Left lung (tissue), 14 donors: ENCODE measurements at places on chromosomes 2 and 18. TPM values are rescaled to one million over a fixed set of nuclear protein-coding genes. Genes with fewer than 3 reads are reported as not detected.

DNA sequence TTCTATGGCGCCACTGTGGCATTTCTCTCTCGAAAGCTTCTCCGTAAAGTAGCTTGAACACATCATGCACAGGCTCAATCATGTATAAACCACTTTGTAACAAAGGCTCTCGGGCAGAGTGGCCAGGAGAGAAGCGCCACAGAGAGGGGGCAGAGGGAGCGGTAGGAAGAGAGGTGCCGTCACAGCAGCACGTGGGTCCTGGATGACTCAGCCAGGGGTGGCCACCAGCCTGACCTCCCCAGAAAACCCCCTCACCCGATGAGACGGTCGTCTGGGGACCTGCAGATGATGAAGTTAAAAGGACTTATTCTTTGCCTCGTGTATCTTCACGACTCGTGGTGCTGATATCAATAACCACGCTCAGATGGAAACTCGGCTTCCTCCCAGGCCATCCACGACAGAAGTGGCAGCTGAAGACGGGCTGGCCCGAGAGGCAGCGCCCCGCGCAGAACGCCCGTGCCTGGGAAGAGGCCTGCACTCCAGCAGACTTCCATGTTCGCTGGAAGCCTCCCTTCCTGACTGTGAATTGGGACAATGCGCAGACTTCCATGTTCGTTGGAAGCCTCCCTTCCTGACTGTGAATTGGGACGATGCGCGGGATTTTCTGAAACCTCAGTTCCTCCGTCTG, 46.4 kb upstream of the MTCL1 start:
- DNase-seq: no peak

DNA sequence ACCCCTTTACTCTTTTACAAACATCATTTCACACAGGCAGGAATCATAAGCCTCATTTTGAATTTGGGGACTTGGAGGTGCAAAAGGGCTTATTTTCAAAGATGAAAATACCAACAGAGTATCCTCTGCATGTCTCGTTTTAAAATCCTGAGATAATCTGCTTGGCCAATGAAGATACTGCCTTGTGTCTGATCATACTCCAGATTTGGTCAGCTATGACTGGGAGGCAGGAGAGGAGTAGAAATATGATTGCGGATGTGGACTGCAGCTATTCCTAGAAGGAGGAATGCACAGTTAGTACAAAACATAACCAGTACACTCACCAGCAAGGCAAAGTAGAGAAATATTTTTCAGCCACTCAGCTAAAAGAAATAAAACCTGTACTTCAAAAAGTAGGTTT, 342.3 kb downstream of the RPRM start:
- DNase-seq: no peak

- DNase-seq: no peak
These were observed 9.4 kb upstream of the IL1RL1 start for GRCh38 chr2:102301867-102302362.

DNA sequence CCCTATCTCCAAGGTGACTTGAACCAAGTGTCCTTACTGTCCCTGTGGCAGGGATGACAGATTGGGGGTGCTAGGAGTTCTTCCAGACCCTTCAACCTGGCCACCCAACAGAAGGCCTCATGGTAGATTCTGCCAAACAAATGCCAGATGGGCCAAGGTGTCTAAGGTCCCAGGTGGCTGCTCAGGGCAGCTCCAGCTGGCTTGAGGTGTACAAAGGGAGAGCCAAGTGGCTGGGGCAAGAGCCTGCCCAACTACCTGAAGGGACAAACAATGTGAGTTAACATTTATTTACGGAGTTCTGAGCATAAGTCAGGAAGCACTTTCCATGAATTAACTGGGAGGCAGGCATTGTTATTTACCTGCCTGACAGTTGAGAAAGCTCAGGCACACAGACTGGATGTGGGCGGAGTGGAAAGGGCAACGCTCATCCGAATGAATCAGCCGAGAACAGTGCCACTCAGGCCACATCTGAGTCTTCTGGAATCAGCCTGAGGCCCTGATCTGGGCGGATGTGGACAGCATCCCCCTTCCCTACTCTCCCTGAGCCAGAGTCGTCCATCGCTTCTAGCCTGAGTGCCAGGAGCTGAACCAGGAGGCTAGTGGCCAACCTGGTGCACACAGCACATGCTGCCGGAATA, 4.4 kb upstream of the KCNIP3 start:
- no peak for DNase-seq

DNA sequence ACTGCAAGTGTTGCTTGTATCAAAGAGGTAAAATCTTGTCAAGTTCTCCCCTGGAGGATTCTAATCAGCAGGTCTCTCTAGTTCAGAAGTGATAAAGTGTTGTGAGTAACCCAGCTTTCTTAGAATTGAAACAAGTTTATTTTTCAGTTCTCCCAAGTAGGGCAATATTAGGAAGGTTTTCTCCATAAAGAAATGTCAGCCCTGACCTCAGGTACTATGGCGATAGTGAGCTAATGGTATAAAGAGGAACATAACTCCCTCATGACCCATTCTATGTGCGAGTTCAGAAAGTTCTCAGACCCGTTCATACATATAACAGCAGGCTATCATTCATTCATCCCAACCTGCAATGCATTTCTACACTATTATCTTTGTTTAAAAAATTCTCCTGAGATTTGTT, 421.1 kb upstream of the SETBP1 start:
- DNase-seq: no peak

- no peak for DNase-seq
These were observed 292.1 kb upstream of the KLHL29 start for GRCh38 chr2:23092831-23093230.

DNA sequence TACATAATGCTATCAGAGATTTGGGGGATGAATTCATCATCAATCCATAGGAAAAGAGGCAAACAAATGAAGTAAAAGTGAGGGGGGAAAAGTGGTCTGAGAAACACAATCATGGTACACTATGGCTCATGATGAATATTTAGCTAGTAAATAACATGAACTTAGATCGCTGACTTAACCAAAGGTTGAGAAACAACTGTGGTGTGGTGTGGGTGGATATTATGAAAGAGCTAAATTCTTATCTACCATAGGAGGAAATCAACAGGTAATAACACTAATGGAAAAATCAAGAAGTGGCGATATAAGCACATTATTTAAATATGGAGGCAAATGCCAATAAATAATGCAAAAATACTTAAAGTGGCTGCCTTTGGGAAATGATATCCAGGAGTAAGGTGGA, 12.2 kb upstream of the TPRKB start:
- DNase-seq: no peak

DNA sequence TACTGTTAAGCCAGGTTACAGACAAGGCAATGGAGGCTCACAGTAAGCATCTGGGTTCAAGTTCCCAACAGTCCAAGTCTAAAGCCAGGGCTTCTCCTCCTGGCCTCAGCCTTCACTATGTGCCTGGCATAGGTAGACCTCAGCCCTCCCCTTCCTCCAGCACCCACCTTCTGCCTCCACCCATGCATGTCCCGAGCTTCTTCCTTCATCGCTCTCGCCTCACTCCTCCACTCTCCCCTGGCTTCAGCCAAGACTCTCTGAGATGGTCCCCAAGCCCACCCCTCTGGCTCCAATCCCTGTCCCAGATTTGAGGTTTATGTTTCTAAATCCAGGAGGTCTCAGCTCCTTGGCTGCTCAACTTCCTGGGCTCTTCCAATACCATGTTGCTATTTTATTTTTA, 26.9 kb downstream of the CENPA start:
- no peak for DNase-seq

DNA sequence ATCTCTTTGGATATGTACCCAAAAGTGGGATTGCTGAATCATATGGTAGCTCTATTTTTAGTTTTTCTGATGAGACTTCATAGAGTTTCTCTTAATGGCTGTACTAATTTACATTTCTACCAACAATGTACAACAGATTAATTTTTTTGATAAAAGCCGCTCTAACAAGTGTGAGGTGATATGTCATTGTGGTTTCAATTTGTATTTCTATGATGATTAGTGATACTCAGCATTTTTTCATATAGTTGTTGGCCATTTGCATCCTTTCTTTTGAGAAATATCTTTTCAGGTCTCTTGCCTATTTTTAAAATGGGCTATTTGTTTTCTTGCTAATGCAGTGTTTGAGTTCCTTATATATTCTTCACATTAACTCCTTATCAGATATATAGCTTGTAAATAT, 4.3 kb downstream of the IL18RAP start:
- no peak for DNase-seq

- DNase-seq: no peak
These were observed 289.2 kb downstream of the SUCLG1 start for GRCh38 chr2:84169871-84170270.

DNA sequence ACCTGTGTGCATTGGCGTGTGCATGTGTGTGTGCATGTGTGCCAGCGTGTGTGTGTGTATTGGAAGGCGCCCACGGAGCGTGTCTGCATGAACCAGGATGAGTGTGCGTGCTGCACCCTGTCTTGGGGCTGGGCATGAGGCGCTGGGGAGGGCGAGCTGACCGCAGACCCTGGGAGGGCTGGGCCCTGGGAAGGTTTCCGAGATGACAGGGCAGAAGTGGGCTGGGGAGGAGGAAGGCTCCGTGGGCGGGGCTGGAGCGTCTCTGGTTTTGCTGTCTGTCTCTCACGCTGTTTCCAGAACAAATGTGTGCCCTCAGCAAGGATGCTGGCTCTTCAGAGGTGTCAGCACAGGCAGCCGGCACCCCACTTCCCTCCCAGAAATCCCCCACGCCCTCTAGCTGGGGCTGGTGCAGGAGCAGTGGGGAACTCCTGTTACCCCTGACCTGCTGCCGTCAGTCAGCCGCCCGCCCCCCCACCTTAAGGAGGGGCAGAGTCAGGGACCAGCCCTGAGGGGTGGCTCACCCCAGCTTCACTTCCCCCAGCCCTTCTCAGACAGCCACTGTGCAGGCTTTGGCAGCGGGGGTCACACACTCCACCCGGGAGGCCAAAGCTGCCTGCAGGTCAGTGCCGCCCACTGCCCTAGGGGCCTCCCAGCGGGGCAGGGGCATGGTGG, at the start of gene GPR35:
Gene GPR35, plus strand, starts transcription at position 531 of the 672 bp plus-strand sequence. CDS start 4,473 bp downstream, outside the sequence.
- no peak for DNase-seq

DNA sequence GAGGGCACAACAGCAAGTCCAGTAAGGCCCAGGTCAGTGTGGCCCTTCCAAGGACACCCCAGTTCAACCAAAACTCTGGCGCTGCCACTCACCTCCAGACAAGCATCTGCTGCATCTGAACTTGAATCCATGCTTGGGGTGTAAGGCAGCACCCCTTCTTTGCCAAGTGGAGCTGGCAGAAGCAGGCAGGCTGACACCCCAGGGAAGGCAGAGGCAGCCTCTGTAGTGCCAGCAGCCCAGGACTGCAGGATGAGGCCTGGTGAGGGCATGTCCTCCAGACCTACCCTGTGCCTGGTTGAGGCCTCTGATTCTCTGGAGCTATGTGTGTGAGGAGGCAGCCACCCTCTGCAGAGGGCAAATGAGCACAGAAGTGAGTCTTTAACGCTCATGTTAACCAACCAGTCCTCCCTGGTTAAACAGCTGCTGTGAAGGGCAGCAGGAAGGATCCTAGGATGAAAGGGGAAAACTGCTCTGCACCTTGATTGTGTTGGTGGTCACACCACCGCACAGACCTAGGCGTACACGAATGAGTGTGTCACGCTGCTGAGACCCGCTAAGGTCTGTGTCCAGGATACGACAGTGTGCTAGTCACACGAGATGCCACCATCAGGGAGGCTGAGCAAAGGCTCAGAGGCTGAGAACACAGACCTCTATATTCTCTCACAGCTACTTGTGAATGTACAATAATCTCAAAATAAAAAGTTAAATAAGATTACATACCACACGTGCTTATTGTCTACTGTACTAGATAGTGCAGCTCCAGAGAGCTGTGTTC, 2.2 kb downstream of the PARD6G start:
- DNase-seq: no peak

DNA sequence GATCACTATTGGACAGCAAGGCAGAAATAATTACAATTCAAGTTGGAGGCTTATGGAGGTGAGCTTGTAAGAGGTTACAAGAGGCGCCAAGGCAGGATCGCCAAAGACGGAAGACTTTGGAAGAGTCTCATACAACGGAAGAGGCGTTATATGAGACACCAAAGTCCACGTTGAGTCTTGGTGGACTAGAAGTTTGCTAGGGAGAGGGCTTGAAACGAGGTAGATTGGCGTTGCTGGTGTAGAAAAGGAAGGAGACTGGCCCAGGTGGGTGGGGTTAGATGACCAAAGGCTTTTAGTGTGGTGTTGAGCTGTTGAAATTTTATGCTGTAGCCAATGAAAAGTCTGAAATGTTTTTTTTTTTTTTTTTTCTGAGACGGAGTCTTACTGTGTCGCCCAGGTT, 1.4 kb downstream of the MSH2 start:
- DNase-seq: no peak

DNA sequence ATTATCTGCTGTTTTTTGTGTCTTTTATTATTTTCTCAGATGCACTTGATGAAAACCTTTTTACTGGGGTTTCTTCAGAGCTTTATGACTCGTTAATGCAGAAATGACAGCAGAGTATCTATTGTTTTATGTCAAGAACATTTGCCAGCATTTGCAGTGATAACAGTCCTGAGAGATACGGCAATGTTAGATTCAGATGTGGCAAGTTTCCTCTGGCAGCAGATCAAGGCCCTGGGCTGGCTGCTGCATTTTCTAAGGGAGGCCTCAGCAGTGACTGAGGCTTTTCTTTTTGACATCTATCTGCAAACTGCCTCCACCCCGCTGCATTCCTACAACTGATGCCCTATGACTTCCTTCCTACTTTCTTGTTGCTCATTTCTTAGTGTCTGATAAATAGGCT, 40.2 kb downstream of the EFEMP1 start:
- DNase-seq: no peak

DNA sequence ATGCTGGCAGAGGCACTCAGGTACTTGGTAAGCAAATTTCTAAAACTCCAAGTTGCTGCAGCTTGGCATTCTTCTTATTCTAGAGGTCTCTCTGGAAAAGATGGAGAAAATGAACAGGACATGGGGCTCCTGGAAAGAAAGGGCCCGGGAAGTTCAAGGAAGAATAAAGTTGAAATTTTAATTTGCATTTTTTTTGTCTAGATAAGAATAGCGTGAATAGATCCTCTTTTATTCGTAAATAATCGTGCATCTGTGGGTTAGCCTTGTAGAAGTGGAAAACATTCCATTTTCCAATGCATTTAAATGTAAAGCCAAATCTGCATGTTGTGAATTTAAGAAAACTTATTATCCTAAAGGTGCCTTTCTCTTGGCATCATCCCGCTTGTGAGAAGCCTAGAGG, 61.0 kb downstream of the TNFRSF11A start:
- DNase-seq: no peak

GRCh38 chr2:103183061-103183460, 421.2 kb downstream of the TMEM182 start:
- no peak for DNase-seq

GRCh38 chr2:220586980-220587530, 959.6 kb downstream of the SLC4A3 start:
- peak; percentile 12 for DNase-seq

- no peak for DNase-seq
These were observed 46.8 kb downstream of the EPG5 start for GRCh38 chr18:45920367-45920766.

GRCh38 chr2:182142062-182142461, 156.4 kb downstream of the PPP1R1C start:
- DNase-seq: no peak

Gene ARHGAP28
- total RNA-seq: 18.9 TPM

Gene SKA1
- 3.4 TPM for total RNA-seq

Gene NEU2
- total RNA-seq: not detected

Gene IL1RL2
- 1.5 TPM for total RNA-seq

Gene SLC9A2
- total RNA-seq: 0.29 TPM

Gene ADAM23
- 2.2 TPM for total RNA-seq

Gene CCL20
- total RNA-seq: 1.9 TPM

Gene SERPINB10
- 0.58 TPM for total RNA-seq

Gene ASIC4
- total RNA-seq: not detected
